Activated naive CD8-positive, alpha-beta T cell treated with anti-CD3 and anti-CD28 coated beads, Interleukin-2, amount 10 ng/mL, durations not matched to agents 7 days and 5 days (primary cell): ENCODE measurements at places on chromosomes 7 and 10. TPM values are rescaled to one million over a fixed set of nuclear protein-coding genes. Genes with fewer than 3 reads are reported as not detected.

- H3K36me3 ChIP-seq, result no peaks in the 10 kb centered on the region
- H3K4me1 ChIP-seq, result peaks cover 5% of the 10 kb centered on the region
- peaks cover 29% of the 10 kb centered on the region for H3K27me3 ChIP-seq
- no peak overlapping the region for H3K27ac ChIP-seq
- peak overlapping the region; percentile 51 for H3K4me3 ChIP-seq
These were observed 117.6 kb upstream of the FAM204A start for GRCh38 chr10:118459642-118460193.

DNA sequence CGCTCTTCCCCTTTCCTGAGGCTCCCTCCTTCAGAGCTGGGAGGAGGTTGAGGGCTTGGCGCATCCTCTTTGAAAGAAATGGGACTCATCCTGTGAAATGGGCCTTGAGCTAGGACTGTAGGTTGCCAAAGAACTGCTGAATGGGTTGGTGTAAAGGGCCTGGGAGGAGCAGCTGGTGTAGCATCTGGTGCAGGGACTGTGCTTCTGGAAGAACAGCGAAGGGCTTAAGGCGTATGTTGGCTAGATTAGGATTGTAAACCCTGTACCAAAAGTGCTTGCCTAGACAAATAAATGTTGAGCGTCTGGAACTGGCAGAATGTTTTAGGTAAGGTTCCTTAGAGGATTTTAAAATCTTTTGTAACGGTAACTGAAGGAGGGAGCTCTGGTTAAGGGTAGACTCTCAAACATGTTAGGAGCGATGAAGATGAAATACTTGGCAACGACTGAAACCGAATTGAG is 563 bp downstream of the STAM start:
- peak overlapping the region; percentile 99 for H3K27ac ChIP-seq
- peak overlapping the region; percentile 95 for H3K4me3 ChIP-seq
- H3K27me3 ChIP-seq, result no peaks in the 10 kb centered on the region
- H3K4me1 ChIP-seq, result peaks cover 47% of the 10 kb centered on the region
- no peak for DNase-seq
- peaks cover 25% of the 10 kb centered on the region for H3K36me3 ChIP-seq

- H3K36me3 ChIP-seq, result no peaks in the 10 kb centered on the region
- no peak for DNase-seq
- H3K4me3 ChIP-seq, result no peak overlapping the region
- no peak overlapping the region for H3K27ac ChIP-seq
- no peaks in the 10 kb centered on the region for H3K4me1 ChIP-seq
- no peaks in the 10 kb centered on the region for H3K27me3 ChIP-seq
These were observed 495.5 kb upstream of the C7orf33 start for GRCh38 chr7:148095066-148095465.

- DNase-seq, result no peak
- H3K4me1 ChIP-seq, result peaks cover 6% of the 10 kb centered on the region
- H3K36me3 ChIP-seq, result peaks cover 27% of the 10 kb centered on the region
- no peak overlapping the region for H3K27ac ChIP-seq
- H3K27me3 ChIP-seq, result no peaks in the 10 kb centered on the region
These were observed 47.9 kb downstream of the MTPN start for GRCh38 chr7:135929249-135929648.

DNA sequence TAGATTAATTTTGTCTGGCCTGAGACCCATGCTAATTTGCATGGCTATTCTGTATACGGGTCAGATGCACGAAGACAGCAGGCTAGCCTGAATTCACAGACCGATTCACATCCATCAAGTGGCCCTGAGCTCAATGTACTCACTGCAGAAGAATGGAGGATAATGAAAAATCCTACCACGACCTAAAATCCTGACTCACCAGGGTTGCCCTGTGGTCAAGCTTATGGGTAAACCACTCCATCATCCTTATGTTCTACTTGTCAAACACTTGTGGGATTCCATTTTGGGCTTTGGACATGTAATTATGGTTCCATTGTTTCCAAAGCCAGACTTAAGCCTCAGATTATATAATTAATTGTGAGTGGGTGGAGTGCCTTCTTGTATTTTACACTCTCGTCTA is 110.4 kb upstream of the ZNF438 start:
- H3K27me3 ChIP-seq, result no peaks in the 10 kb centered on the region
- peaks cover 20% of the 10 kb centered on the region for H3K4me1 ChIP-seq
- no peak overlapping the region for H3K27ac ChIP-seq
- no peaks in the 10 kb centered on the region for H3K36me3 ChIP-seq

DNA sequence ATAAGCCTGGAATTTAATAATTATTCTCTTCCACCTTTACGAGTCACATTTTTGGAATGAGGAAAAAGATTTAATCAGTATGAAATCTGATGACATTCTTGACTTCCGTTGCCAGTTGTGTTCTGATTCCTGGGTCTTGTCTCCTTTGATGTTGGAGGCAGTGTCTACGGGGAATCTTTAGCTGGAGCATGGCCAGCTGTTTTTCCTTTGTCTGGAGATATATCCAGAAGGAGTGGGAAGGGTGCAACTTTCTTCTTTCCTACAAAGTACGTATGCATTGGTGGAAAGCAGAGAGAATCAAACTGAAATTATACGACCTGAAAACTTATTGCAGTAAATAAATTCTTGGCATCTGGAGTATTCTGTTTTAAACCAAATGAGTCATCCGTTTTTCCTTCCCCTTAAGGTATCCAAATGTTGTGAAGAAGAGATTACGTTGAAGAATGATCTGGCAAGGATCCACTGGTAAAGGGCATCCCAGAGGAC is 6.9 kb upstream of the GNG11 start:
- H3K36me3 ChIP-seq, result no peaks in the 10 kb centered on the region
- H3K4me3 ChIP-seq, result no peak overlapping the region
- peaks cover 3% of the 10 kb centered on the region for H3K4me1 ChIP-seq

GRCh38 chr10:100810091-100810834 is 64.9 kb downstream of the PAX2 start:
- peaks cover 43% of the 10 kb centered on the region for H3K27me3 ChIP-seq
- no peaks in the 10 kb centered on the region for H3K4me1 ChIP-seq
- no peak overlapping the region for H3K4me3 ChIP-seq

DNA sequence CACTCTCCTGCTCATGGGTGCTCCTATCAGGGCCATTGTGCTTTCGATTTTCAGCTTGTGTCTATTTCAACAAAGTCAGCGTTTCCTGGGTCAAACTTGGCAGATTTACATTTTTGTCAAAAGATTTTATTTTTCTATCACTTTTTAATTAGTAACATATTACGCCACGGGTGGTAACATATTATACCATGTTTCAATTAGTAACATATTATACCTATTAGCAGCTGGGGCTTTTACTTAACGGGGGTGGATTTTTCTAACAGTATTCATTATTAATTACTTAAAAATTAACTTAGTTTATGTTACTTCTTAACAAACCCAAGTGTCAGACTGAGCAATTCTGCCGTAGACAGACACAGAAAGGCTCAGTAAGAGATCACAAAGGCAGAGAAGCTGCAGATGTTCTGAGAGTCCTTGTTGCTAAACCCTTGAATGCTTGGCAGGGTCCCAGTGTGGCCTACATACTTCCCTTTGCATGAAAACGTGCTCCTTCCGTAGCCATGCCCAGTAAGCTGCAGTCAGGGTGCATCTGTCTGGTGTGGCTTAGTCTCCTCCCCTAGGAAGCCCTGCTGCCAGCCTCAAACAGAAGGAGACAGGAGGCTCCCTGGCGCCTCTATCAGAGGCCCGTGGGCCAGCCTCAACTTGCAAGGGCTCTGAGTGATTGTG is 263.1 kb upstream of the CXCL12 start:
- no peak for DNase-seq
- H3K36me3 ChIP-seq, result no peaks in the 10 kb centered on the region

GRCh38 chr7:10707519-10707918 is 266.2 kb upstream of the PHF14 start:
- H3K4me3 ChIP-seq, result no peak overlapping the region
- H3K36me3 ChIP-seq, result no peaks in the 10 kb centered on the region
- DNase-seq, result no peak
- peaks cover 3% of the 10 kb centered on the region for H3K27me3 ChIP-seq

- H3K27ac ChIP-seq, result no peak overlapping the region
- H3K36me3 ChIP-seq, result no peaks in the 10 kb centered on the region
- H3K27me3 ChIP-seq, result peaks cover 6% of the 10 kb centered on the region
- H3K4me1 ChIP-seq, result no peaks in the 10 kb centered on the region
These were observed 287.6 kb downstream of the LRMDA start for GRCh38 chr10:75718991-75719390.

DNA sequence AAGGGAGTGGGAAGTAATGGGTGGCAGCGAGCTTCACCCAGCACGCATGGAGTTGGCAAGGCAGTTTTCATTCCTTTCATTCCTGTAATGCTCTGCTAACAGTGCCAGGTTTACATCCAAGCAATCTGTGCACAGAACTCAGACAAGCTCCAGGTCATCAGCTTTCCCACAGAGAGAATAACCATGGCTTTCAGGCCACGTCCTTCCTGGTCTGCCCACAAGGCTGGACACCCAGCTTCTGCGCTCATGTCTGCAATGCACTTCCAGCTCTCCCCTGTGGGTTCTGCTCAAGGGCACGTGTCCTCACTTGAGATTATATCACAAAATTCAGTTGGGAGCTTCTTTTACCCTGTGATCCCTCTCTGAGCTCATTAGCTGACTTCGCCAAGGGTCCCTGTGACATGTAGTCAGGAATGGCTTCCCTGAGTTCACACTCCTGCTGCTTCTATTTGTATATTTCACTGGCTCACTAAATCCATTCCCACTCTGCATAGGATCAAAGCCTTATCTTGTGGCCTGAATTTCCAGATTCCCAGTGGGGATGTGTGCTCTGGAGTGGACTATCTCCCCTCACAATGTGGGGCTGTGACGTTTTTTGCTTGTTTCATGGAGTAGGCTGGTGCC is 18.6 kb downstream of the AKR1C2 start:
- H3K4me3 ChIP-seq, result no peak overlapping the region
- H3K36me3 ChIP-seq, result no peaks in the 10 kb centered on the region

GRCh38 chr7:133795068-133795665 is 332.0 kb upstream of the LRGUK start:
- peaks cover 2% of the 10 kb centered on the region for H3K36me3 ChIP-seq
- H3K4me1 ChIP-seq, result no peaks in the 10 kb centered on the region
- H3K27ac ChIP-seq, result no peak overlapping the region
- DNase-seq, result no peak

- no peaks in the 10 kb centered on the region for H3K36me3 ChIP-seq
- peaks cover 1% of the 10 kb centered on the region for H3K4me1 ChIP-seq
- no peak for DNase-seq
- H3K27me3 ChIP-seq, result peaks cover 9% of the 10 kb centered on the region
- no peak overlapping the region for H3K4me3 ChIP-seq
These were observed 57.2 kb downstream of the DDC start for GRCh38 chr7:50507898-50508470.

- no peak for DNase-seq
- no peaks in the 10 kb centered on the region for H3K36me3 ChIP-seq
- peaks cover 4% of the 10 kb centered on the region for H3K4me1 ChIP-seq
- H3K4me3 ChIP-seq, result no peak overlapping the region
- no peak overlapping the region for H3K27ac ChIP-seq
These were observed 35.8 kb downstream of the ZFAND2A start for GRCh38 chr7:1124164-1124563.

The NAT16 gene
- total RNA-seq, result not detected

The SGCE gene
- 0.97 TPM for total RNA-seq

The SPDYE2 gene
- total RNA-seq, result 0.28 TPM

The ARMC3 gene
- not detected for total RNA-seq

The TAS2R3 gene
- 2.9 TPM for total RNA-seq

The LEP gene
- total RNA-seq, result not detected

The LRRD1 gene
- total RNA-seq, result not detected

The ZNF503 gene
- 0.42 TPM for total RNA-seq
